ENCODE measurements at places on chromosomes 5 and 9.

DNA sequence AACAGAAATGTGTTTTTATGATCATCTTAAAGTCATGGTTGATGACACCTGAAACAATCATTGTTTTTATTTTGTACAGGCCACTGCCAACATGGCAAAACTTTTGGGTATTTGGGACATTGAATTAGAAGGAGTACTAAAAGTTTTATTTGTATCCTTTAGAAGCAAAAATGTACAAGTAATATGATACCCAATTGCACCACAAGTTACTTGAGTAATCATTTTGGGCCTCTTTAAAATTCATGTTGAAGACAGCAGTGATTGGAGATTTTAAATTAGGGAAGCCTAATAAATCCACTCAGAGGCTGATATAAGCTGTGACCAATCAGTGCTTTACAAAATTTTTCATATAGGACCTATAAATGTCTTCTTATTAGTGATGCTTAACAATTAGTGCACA lies 212.9 kb downstream of the MARCHF11 start:
- no peak for DNase-seq

DNA sequence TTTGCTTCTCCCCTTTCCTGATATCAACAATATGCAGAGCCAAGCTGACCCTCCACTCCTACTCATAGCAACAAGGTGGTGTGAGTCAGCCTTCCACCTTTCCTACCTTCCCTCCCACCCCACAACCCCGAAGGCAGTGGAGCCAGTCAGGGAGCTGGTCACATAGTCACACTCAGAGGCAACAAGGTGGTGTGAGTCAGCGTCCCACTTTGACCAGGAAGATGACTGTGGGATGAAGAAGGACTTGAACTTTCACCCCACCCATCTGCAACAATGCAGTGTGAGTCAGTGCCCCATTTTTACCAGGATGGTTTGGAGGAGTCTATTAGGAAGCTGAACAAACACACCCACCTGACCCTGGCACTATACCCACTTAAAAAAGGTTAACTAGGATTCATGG lies 30.1 kb upstream of the ZNF782 start:
- no peak for DNase-seq

DNA sequence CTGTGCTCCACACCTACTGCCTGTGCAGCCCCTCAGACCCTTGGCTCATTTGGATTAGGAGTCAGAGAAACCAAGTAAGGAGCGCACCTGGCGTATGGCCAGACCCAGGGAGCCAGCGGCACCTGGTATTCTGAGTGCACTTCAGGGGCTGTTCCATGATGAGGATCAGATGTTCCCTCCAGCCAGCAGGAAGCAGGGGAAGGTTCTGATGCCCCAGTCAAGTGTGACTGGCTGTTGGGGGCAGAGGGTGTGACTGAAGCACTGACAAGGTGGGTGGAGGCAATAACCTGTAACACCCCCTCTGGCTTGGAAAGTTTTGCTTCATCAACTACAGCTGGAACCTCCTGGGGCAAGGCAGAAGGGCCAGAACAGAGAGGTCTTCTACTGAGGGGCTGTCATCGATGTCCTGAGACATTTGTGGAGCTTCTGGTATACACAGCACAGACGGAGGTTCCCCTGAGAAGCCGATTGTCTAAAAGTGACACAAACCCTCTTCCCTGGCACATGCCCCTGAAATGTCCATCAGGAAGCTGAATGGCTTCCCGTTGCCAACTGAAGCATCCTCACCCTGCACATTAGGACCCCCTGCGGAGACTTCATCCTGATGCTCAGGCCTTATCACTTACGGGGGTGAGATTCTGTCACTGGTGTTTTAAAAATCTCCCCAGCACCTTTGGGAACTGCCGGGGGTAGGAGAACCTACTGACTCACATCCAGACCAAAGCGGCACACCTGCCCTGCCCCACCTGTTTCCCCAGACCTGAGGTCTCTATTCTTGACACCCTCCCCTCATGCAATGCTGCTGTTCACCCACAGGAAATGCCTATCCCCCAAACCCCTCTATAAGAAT lies 21.1 kb downstream of the TRAF1 start:
- no peak for DNase-seq

DNA sequence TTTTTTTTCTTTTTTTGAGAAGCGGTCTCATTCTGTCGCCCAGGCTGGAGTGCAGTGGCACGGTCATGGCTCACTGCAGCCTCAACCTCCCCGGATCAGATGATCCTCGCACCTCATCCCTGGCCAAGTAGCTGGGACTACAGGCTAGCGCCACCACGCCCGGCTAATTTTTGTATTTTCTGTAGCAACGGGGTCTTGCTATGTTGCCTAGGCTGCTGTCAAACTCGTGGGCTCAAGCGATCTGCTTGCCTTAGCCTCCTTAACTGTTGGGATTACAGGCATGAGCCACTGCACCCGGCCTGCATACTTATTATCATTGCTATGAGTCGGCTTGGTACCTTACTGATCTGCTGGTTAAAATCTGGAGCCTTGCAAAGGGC lies 790 bp upstream of the IARS1 start:
- no peak for DNase-seq

DNA sequence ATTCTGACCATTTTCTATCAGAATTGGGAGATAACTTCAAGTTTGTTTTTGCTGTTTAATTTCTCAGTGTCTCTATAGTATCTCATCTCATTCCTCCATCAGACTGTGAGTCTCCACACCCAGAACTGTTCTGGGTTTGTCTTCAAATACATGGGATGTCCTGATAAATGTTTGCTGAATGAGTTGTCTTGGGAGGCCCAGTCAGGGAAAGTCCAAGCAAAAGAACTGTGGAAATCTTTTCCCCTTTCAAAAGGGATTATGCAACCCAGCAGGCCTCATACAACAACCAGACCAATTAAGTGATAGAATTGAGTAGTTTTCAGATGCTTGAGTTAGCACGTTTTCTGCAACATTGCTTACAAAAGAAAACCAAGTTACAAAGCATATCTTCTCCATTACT lies 324.4 kb downstream of the BRINP1 start:
- no peak for DNase-seq

GRCh38 chr5:123530728-123531127 lies 18.8 kb downstream of the CSNK1G3 start:
- no peak for DNase-seq

DNA sequence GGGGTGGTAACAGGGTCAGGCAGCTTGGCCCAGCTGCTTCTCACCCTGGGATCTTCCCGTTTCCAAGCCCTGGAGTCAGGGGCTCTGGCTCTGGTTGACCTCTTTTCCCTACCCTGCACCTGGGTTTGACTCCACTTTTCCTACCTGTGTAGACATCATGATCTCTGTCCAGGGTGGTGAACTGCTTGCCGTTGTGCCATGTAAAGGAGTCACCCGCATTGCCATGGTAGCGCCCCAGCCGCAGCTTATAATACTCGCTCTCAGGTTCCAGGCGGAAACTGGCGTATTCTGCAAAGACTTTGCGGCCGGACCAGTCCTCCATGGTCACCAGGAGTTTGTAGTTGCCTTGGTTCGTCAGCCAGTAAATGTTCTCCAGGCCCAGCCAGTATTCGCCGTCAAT lies 30.9 kb downstream of the ANGPTL2 start:
- no peak for DNase-seq

DNA sequence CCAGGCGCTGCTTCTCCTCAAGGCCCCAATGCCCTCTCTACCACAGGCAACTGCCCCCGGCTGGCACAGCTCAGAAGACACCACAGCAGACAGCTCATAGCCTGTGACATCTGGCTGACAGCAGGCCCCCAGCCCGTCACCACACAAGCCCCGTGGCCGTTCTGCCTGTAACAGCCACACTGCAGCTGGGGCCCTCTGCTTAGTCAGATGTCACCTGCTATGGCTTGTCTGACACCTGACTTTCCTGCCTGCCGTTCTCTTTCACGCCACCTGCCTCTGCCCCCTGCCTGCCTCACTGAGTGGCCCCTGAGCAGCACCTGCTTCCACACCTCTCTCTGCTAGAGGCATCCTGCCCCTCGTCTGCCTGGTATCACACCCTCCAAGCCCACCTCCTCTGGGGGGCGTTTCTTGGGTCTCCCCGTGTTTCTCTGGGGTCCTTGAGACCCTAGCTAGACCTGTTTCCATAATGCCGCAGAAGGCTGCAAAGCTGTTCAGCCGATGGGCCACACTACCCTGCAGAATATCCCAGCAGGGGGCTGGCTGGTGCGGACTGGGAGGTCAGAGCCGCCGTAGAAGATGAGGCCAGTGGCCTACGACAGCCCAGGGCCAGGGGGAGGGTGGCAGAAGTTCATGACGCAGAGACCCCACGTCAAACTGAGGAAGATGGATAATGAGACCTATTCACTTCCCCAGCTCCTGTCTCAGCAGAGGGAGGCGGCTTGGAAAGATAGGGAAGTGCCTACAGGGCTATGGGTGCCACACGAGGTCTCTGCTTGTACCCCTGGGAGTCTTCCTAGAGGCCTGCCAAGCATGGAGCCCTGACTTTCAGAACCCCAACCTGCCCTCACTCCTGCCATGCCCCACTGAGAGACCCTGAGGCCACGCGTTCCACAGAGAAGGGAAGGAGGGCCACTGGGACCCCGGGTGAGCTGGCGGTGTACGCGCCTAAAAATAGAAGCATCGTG lies 95.1 kb downstream of the ZNF354C start:
- no peak for DNase-seq

DNA sequence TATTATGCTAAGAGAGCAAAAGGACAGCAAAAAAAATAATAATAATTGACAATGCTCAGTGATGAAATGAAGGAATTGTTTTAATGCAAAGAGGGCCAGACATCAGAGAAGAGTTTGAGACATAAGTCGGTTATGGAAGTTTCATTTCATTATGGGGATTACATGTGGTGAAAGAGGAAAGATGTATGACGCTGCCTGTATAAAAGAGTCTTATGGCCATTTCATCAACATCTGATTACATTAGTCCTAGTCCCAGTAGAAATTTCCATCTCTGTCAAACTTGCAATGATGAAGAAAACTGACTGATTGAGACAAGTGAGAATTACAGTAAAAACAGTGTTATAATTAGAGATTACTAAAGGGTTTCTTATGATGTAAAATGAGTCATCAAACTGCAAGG lies 900.6 kb upstream of the CDH9 start:
- DNase-seq, result no peak

- no peak for DNase-seq
These were observed 14.0 kb upstream of the SLC6A19 start for GRCh38 chr5:1187234-1187949.

DNA sequence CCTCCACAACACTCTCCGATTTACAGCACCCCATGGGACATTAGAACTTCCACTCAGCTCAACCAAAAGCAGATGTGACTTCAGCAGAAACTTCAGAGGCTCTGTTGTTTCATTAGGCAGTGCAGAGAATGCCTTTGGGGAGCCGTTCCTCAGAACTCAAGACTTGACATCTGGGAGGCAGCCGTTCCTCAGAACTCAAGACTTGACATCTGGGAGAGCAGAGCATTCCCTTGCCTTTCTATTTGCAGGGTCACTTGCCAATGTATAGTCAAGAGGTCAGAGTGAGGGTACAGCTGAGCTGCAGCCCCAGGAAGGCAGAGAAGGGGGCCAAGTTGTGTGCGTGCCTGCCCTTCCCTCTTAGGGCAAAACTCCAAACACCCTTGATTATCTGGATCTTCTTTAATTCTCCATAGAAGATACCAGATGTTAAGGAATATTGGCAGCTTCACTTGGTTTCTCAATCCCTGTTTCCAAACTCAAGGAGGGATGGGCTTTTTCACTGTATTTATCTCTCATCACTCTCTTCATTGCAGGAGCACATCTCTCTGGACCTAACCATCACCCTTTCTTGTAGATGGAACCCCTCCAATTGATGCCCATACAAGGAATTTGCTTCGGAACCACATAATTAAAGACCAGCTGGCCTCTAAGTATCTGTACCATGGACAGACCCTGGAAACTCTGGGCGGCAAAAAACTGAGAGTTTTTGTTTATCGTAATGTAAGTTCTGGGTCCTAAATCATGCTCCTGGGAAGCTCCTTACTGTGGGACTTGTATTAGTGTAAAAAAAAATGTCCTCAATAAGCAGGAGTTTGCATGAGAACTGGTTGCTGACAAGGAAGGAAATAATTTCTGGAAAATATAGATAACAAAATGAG lies 25.6 kb downstream of the TGFBI start:
- no peak for DNase-seq

DNA sequence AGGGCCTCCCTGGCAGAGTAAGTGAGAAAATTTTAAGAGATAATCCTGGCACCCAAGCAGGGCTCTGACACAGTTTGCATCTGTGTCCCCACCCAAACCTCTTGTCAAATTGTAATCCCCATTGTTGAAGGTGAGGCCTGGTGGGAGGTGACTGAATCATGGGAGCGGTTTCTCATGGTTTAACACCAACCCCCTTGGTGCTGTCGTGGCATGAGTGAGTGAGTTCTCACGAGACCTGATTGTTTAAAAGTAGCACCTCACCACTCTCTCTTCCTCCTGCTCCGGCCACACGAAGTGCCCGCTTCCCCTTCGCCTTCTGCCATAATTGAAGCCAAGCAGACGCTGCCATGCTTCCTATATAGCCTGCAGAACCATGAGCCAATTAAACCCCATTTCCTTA lies 80.1 kb downstream of the FBXW11 start:
- no peak for DNase-seq

GRCh38 chr9:9631284-9631683 lies 981.5 kb downstream of the PTPRD start:
- DNase-seq, result no peak

- no peak for DNase-seq
These were observed 43.2 kb upstream of the ORM1 start for GRCh38 chr9:114279693-114280092.

- DNase-seq, result no peak
These were observed 22.0 kb downstream of the DDX31 start for GRCh38 chr9:132647806-132648205.

DNA sequence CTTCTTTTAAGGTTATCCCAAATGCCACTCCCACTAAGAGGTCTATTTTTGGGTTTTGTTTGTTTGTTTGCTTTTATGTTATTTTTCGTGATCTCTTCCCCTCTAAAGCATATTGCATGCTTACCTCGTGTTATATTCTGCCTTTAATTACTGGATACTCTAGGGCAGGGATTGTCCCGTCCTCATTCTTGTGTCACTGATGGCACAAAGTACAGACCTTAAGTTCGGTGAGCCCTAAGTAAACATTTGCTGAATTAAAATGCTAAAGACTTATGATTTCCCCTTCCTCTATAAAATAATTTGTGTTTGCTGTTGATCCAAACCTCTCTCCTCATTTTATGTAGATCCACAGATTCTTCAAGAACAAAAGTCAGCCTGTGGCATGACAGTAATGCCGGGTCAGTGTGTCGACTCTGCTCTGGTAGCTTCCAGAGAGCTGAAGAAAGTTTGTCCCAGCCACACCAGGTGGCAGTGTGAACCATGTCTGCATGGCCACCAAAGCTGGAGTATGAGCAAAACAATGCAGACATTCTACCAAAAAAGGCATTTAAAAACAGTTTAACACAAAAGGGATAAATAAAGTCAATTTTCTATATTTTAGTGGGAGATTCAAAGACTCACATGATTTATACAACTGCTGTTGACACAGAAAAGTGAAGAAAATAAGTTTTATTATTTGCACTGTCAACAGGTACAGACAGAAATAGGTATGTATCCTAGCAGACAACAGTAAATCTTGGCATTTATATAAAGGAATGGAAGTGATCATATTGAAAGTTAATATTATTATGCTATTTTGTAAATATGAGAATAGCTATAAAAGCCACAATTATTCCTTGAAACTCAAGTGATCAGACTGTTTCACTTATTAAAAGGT lies 17.9 kb upstream of the POC5 start:
- no peak for DNase-seq

- DNase-seq, result no peak
These were observed 12.1 kb upstream of the ERAP1 start for GRCh38 chr5:96819806-96820205.
